ENCODE measurements at places on chromosomes 7 and 10. TPM values are rescaled to one million over a fixed set of nuclear protein-coding genes. Genes with fewer than 3 reads are reported as not detected.

GRCh38 chr7:17769918-17770317 lies 170.4 kb downstream of the SNX13 start:
- no peaks in the 10 kb centered on the region for H3K27me3 ChIP-seq
- no peak overlapping the region for H3K4me3 ChIP-seq
- no peak overlapping the region for H3K27ac ChIP-seq
- no peaks in the 10 kb centered on the region for H3K4me1 ChIP-seq

- peaks cover 14% of the 10 kb centered on the region for H3K27me3 ChIP-seq
- H3K36me3 ChIP-seq, result no peaks in the 10 kb centered on the region
- no peak overlapping the region for H3K4me3 ChIP-seq
- no peak overlapping the region for H3K27ac ChIP-seq
- DNase-seq, result no peak
- peaks cover 44% of the 10 kb centered on the region for H3K4me1 ChIP-seq
Observed at GRCh38 chr7:37450035-37450434, 1.4 kb upstream of the ELMO1 start.

- DNase-seq, result no peak
- H3K4me3 ChIP-seq, result no peak overlapping the region
Observed at GRCh38 chr7:78167860-78168259, 369.3 kb downstream of the PHTF2 start.

- no peak overlapping the region for H3K27ac ChIP-seq
- H3K36me3 ChIP-seq, result no peaks in the 10 kb centered on the region
- H3K4me1 ChIP-seq, result no peaks in the 10 kb centered on the region
- DNase-seq, result no peak
- H3K27me3 ChIP-seq, result no peaks in the 10 kb centered on the region
- H3K4me3 ChIP-seq, result no peak overlapping the region
Observed at GRCh38 chr7:83452256-83452655, 196.7 kb downstream of the SEMA3E start.

The ZCWPW1 gene
- total RNA-seq, result not detected

All from stomach (tissue), 19 donors.